ENCODE measurements at places on chromosomes 7 and 10.

DNA sequence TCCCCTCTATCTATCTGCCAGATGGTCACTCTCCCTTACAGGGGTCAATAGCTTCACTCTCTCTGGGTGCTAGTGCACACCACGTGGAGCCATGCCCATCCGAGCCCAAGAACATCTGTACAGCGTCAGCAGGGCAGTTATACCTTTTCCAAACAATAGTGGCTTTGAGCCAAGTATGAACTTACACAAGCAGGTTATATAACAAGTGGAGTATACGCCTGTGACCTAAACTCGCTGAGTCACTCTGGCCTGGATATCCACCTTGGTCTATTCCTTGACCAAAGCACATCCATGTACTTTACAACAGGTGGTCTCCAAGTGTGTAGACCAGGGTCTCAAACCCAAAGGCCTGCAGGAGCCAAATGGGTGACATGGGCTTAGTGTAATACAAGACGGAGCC is 20.3 kb downstream of the PLAC9 start:
- DNase-seq: no peak

- DNase-seq: peak; percentile 98
Measured at GRCh38 chr10:126171555-126171954, 216.7 kb downstream of the ADAM12 start.

DNA sequence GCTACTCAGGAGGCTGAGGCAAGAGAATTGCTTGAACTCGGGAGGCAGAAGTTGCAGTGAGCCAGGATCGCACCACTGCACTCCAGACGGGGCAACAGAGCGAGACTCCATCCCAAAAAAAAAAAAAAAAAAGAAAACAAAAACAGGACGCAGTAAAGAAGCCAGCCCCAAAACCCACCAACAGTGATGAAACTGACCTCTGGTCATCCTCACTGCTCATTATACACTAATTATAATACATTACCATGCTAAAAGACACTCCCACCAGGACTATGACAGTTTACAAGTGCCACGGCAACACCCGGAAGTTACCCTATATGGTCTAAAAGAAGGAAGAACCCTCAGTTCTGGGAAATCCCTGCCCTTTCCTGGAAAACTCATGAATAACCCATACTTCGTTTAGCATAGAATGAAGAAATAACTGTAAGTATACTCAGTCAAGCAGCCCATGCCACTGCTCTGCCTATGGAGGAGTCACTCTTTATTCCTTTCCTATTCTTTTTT is 40.0 kb upstream of the EIF4H start:
- peak; percentile 10 for DNase-seq

DNA sequence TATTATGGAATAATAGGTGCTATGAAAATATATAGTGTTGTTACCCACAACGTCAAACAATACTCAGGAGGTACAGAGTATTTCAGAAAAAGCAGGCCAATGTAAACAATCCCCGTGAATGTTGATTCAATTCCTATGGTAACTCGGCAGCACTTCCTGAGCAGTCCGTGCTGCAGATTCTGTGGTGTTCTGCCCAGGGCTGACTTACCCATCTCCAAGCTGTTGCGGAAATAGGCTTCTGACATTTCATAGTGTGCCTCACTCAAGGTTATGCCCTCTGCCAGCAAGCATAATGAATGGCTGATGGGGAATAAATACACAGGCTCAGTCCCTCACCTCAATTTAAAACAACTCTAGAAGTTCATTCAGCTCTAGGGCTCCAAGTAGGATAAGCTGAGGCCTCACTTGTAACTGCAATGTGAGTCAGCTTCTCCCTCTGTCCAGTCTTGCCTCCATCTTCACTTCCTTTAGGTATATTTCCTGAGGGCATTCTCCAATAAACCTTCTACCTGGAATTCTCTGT is 177.6 kb downstream of the GNAI1 start:
- DNase-seq: peak; percentile 57

DNA sequence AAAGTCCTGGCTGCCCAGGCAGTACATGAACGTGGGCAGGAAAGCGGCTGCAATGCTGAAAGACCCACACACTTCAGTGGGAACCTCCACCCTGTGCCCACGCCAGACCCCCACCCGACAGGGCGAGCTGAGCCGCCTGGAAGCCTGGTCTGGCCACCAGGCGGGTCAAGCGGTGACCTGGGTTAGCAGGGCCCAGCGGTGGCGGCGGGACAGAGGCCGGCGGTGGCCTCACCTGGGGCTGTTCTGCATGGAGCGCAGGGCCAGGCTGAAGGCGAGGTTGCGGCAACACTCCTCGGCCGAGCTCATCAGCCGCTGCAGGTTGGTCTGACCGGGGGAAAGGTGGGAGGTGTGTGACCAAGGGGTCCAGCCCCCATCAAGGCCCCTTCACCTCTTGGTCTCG is 11.6 kb upstream of the MICALL2 start:
- no peak for DNase-seq

- DNase-seq: no peak
Measured at GRCh38 chr10:44989597-44990301, 11.0 kb upstream of the ZNF22 start.

GRCh38 chr7:157088136-157088535 is 50.6 kb upstream of the UBE3C start:
- no peak for DNase-seq

- DNase-seq: no peak
Measured at GRCh38 chr10:22042557-22043326, 39.2 kb upstream of the DNAJC1 start.

DNA sequence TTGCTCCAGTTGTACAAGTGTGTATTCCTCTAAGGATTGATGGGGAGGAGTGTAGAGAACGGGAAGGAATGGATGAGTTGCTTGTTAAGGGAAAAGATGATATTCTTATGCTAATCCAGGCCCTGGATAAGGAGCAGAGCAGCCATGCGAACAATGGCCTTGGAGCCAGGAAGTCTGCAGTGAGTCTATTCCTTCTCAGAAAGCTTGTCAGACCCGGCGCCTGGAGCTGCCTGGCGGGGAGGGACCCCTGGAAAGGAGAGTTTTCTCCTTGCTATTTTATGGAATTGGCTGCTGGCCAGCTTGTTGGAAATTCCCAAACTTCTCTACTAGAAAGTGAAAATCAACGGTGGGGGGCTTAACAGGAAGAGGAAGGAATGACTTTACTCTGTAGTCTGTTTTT is 89.1 kb downstream of the MMRN2 start:
- peak; percentile 79 for DNase-seq

- peak; percentile 57 for DNase-seq
Measured at GRCh38 chr7:33745934-33746333, 159.4 kb upstream of the BMPER start.

- no peak for DNase-seq
Measured at GRCh38 chr7:151424799-151425198, 15.0 kb upstream of the WDR86 start.

GRCh38 chr7:29805886-29806207 is 461 bp upstream of the WIPF3 start:
- DNase-seq: no peak

- DNase-seq: no peak
Measured at GRCh38 chr7:127759945-127760421, 108.0 kb downstream of the SND1 start.

DNA sequence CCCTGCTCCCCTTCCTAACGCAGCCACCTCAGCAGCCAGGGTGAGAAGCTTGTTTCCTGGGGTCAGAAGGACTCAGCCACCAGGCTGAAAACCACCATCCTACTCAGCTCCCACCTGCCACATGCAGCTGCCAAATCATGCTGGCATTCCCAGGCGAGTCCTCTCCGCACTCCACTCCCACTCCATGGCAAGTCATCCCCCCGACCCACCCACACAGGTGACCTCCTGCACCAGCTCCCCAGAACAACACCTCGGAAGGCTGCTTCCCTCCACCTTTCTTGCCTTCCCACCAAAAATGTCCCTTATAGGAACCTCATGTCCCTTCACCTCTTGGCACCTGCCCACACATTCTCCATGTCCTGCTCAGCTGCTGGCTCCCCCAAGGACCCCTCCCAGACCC is 4.6 kb downstream of the PDAP1 start:
- no peak for DNase-seq

DNA sequence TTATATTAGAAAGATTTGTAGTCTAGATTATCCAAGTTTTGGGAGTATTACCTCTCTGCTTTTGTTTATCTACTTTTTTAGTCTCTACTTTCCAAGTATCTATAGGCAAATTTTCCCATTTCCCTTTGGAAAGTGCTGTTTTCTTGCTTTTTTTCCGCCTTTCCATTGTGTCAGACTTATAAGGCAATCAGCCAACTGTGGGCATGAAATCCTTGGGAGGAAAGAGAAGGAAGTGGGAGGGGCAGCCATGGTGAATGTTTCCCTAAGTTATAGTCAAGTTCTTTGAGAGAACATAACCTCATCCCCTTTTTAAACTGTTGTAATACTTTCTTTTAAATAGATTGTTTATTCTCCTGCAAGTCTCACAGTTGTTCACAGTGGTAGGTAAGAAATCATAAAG is 52.6 kb downstream of the PTEN start:
- DNase-seq: peak; percentile 31

DNA sequence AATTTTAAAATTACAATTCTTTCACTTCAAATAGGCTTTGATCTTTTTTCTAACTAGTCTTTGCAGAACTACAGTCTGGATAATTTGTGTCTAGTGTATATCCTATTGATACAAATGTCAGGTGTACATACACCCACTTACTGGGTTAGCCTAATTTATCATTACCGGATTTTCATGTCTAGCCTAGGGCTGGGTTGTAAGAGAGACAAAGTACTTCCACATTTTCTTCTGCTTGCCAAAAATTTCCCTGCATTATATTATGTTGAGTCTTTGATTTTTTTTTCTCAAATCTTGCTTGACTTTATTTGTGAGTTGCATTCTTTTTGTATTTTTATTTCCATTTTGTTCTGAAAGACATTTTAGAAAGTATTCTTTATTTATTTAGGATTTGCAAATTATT is 284.8 kb upstream of the FZD8 start:
- DNase-seq: no peak

GRCh38 chr10:79431891-79432831 is 13.3 kb downstream of the ZCCHC24 start:
- DNase-seq: peak; percentile 86

DNA sequence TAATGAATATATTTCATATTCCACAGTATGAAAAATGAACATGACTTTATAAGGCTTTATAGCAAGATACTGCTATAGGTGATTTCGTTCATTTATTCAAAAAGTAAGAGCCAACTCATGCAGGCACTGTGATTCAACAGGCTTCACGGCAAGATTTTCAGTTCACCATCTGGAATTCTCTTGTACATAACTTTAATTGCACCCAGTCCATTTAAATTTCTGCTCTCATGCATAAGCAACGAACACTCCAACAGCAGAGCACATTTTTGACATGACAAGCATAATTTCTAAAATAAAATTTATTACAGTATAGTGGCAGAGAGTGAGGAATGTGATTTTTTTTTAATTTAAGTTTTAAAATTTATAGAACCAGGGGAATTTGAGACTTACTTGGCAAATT is 436.1 kb downstream of the PHTF2 start:
- peak; percentile 35 for DNase-seq

- no peak for DNase-seq
Measured at GRCh38 chr10:28012990-28013515, 14.2 kb upstream of the ODAD2 start.

- peak; percentile 45 for DNase-seq
Measured at GRCh38 chr7:516216-516605, 3.4 kb downstream of the PDGFA start.

- DNase-seq: no peak
Measured at GRCh38 chr7:4386190-4386589, 295.9 kb upstream of the FOXK1 start.

GRCh38 chr10:116614796-116615195 is 6.0 kb upstream of the PNLIPRP2 start:
- DNase-seq: no peak

- DNase-seq: peak; percentile 46
Measured at GRCh38 chr10:2936816-2937215, 130.5 kb upstream of the PFKP start.

GRCh38 chr10:11218395-11218794 is 200.7 kb downstream of the CELF2 start:
- DNase-seq: no peak

GRCh38 chr7:29610086-29610485 is 46.5 kb downstream of the PRR15 start:
- DNase-seq: peak; percentile 63

DNA sequence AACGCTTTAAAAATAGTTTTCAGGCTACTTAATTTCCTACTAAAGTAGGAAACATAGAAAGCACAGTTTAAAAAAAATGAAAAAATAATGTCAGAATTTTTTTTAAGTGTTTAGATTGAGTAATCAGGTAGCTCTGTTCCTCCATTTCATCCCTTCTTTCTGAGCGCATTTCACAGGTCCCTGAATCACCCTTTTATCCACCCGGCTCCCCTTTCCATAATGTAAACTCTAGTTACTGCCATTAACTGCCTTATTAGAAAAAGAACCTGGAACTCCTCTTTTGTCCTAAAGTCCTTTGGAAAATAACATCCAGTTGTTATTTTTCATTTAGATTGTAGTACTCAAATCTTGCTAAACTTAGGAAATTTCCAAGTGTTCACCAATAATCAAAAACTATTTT is 5.8 kb downstream of the KCND2 start:
- no peak for DNase-seq

- peak; percentile 28 for DNase-seq
Measured at GRCh38 chr10:53315709-53316108, 543.1 kb upstream of the MBL2 start.

DNA sequence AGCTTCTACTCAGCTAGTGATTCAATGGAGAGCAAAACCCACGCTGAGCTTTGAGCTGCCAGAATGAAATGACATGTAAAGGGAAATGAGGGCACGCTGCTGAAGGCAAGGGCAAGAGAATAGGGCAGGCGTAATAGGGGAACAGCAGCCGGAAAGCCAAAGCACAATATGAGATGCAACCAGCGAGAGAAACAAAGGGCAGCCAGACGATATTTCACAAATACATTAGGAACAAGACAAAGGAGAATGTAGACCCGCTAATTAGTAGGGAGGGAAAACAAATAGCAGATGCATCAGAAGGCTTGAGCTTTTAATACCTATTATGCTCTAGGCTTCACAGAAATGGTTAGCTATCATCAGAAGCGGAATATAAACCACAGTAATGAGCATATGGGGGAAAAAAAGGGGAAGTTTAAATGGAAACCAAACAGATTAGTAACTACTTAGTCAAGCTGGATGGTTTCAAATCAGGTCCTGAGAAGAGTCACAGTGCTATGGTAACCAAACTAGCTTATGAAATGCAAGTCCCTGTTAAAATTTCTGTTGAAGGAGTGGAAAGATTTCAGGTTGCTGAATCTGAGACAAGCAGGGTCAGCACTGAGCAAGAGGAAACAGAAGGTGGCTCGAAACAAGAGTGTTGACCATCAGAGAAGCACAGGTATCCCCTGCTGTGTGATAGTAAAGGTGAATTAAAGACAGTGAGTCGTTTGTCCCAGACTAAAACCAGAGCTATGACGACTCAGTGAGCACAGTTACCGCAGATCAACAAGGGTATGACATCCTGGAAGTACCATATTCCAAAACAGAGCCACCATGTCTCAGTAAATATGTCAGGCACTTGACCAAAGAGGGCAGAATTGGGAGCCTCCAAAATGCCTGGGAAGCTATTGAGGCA is 496.9 kb upstream of the CELF2 start:
- DNase-seq: no peak

GRCh38 chr10:34539533-34540315 is 275.4 kb downstream of the PARD3 start:
- DNase-seq: peak; percentile 62

- no peak for DNase-seq
Measured at GRCh38 chr10:117132751-117133231, 5.3 kb downstream of the VAX1 start.

All from fibroblast of skin of right quadriceps (primary cell).